Peyer's patch (tissue), 4 donors: ENCODE measurements at places on chromosomes 3 and 15. TPM values are rescaled to one million over a fixed set of nuclear protein-coding genes. Genes with fewer than 3 reads are reported as not detected.

ASB14 gene
- total RNA-seq = not detected

DNA sequence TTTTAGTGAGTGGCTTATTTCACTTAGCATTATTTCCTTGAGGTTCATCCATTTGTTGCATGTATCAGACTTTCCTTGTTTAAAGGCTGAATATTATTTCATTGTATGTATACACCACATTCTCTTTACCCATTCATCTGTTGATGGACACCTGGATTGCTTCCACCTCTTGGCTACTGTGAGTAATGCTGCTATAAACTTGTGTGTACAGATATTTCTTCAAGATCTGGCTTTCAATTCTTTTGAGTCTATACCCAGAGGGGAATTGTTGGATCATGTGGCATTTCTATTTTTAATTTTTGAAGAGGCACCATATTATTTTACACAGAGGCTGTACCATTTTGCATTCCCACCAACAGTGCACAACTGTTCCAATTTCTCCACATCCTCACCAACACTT is 313.5 kb downstream of the RPLP1 start:
- no peak for DNase-seq
- no peak overlapping the region for H3K27ac ChIP-seq
- no peaks in the 10 kb centered on the region for H3K27me3 ChIP-seq
- peaks cover 3% of the 10 kb centered on the region for H3K4me1 ChIP-seq
- no peak overlapping the region for H3K4me3 ChIP-seq

DNA sequence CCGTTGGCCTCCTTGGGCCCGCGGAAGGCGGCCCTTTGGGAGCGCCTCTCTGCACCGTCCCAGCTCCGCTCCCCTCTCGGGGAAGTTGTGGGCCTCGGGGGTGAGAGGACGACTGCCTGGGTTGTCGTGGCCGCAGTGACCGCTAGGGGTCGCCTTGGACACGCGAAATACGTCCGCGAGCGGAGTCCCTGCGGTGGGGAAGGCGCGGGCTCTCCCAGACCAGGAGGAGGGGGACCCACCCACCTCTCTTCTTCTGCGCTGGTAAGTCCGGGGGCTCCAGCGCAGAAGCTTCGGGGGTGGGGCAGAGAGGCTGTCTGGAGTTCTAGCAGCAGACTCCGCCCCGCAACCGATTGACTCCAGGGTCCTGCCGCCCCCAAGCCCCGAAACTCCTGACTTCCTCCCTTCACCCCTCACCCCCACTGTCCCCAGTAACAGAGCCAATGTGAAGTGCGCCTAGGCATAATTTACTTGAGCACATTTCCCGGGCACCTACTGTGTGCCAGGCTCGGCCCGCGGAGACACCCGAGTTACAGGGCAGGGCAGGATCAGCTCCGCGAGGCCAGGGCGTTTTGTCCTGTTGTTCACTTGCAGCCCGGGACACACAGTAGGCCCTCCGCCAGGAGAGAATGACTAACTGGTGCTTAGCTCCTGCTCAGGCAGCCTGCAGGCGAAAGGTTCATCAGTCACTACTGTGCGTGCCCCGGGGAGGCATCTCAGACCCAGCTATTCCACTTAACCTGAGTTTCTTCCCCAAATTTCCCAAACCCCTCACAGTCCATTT is 32.8 kb downstream of the DNASE1L3 start:
- no peaks in the 10 kb centered on the region for H3K36me3 ChIP-seq
- no peak overlapping the region for H3K27ac ChIP-seq

PLSCR4 gene
- total RNA-seq = 22.8 TPM
